Fibroblast of skin of scalp (primary cell): ENCODE measurements at places on chromosomes 7 and 10.

- peak; percentile 83 for DNase-seq
Observed at GRCh38 chr7:36651404-36651803, 72.9 kb downstream of the AOAH start.

- DNase-seq, result no peak
Observed at GRCh38 chr7:67990716-67991115, 994.1 kb downstream of the TYW1 start.

GRCh38 chr7:2607923-2608904 lies 23.6 kb upstream of the TTYH3 start:
- DNase-seq, result no peak

DNA sequence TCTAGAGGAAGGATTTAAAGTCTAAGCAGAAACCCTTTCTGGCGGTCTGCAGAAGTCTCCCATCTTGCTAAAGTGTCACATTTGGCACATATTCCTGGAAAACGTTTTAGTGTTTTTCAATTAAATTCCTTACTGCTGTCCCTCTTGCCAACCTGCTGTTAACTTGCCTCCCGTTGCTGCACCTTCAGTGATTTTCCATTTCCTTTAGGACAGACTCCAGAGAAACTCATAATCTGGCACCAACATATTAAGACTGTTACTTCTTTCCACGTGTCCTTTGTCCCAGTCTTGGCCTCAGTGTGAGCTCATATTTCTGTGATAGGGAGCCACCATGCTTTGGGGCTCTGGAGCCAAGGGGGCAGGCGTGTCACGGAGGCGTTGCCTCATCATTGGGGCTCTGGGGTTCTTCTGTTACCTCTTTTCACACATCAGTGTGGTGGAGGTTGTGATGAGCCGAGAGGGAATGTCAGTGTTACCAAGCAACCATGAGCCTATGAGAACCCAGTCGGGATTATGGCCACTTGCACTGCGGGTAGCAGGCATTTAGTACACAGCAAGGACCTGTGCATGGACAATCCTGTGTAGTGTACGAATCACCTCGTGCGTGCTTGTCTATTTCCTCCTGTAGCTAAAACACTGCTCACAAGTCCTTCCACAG lies 26.0 kb upstream of the ZNF32 start:
- DNase-seq, result no peak

DNA sequence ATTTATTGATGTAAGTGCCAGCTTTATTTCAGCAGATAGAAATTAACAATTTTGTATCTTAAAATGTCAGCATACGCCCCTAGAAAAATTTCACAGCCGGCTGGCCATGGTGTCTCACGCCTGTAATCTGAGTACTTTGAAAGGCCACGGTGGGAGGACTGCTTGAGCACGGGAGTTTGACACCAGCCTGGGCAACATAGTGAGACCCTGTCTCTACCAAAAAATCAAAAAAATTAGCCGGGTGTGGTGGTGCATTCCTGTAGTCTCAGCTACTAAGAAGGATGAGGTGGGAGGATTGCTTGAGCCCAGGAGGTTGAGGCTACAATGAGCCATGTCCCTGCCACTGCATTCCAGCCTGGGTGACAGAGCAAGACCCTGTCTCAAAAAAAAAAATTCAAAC lies 14.1 kb downstream of the GTF2I start:
- DNase-seq, result no peak

GRCh38 chr7:4692055-4692454 lies 10.0 kb downstream of the FOXK1 start:
- DNase-seq, result no peak

DNA sequence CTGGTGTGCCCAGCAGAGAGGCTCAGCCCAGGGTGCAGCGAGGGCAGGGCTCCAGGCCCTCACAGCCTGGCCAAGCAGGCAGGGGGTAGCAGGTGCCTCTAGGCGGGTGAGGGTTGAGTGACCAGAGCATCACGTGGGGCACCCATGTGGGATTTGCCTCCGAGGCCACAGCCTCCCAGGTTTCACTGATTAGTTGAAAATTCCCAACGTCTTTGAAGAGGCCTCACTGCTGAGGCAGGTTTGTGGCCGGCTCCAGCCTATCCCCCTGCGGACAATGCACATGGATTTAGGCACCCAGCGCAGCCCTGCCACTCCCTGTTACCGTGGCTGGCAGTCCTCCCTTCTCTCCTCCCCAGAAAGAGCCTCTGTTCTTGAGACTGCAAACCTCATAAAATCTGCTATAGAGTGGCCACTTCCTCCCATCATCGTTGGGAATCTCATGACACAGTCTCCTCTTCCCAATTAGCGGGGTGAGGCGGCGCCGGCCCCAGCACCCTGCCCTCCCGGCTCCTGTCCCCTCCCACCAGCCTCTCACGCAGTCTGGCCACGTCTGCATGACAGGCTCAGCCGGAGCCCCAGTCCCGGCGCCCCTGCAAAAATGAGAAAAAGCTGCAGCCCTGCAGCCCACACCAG lies 10.8 kb downstream of the MYL10 start:
- peak; percentile 69 for DNase-seq

GRCh38 chr10:58385784-58386112 lies 538 bp downstream of the TFAM start:
- DNase-seq, result peak; percentile 7
